Activated T-cell treated with anti-CD3 and anti-CD28 coated beads, Interleukin-2, amount 50 U/mL, for 4 hours (primary cell): ENCODE measurements at places on chromosomes 6 and 20. TPM values are rescaled to one million over a fixed set of nuclear protein-coding genes. Genes with fewer than 3 reads are reported as not detected.

FYN gene
- 485 TPM for total RNA-seq

WFDC2 gene
- total RNA-seq, result 0.53 TPM

TFAP2D gene
- total RNA-seq, result not detected

PHACTR1 gene
- total RNA-seq, result 0.30 TPM

HMGA1 gene
- total RNA-seq, result 781 TPM

ADGRF1 gene
- 0.13 TPM for total RNA-seq

PPP1R16B gene
- total RNA-seq, result 160 TPM

ABHD16A gene
- 33.9 TPM for total RNA-seq

PKIB gene
- total RNA-seq, result not detected

SERPINB1 gene
- total RNA-seq, result 18.0 TPM

ZSCAN31 gene
- total RNA-seq, result 0.83 TPM

ABHD16B gene
- not detected for total RNA-seq

SLC18B1 gene
- total RNA-seq, result 4.5 TPM

PRKN gene
- not detected for total RNA-seq

GGTLC1 gene
- total RNA-seq, result not detected

STX11 gene
- 31.8 TPM for total RNA-seq

BMP2 gene
- not detected for total RNA-seq
